ENCODE measurements at places on chromosomes 4 and X. TPM values are rescaled to one million over a fixed set of nuclear protein-coding genes. Genes with fewer than 3 reads are reported as not detected.

DNA sequence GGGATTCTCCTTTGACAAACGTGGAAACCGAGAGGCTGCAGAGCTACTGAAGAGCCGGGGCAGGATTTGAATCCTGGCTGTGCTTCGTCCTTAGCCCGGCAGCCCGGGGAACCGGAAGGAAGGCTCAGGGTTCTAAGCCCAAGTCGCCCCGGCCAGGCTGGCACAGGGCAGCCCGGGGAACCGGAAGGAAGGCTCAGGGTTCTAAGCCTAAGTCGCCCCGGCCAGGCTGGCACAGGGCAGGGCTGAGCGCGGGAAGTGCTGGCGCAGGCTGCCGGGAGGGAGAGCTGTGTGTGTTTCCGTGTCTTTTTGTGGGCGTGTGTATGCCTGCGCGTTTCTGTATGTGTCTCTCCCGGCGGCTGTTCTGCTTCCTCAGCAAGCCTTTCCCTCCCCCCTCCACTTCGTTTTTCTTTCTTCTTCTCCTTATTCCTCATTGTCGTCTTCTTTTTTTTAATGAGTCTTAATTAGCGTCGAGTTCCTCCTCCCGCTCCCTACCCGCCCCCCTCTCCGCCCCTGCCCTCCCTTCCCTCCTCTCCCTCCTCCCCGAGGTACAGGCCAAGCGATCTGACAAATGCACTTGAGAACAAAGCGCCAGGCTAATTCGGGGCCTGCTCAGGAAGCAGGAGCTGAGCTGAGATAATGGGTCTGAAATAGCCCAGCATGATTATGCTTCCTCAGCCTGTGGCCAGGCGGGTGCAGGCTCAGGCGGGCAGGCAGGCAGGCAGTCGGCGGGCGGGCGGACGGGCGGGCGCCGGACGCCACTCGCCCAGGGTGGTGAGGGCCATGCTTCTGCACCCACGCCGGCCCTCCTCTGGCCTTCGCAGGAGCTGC is 65.9 kb downstream of the EFNB1 start:
- peak; percentile 90 for ATAC-seq

VGLL1 gene
- total RNA-seq, result not detected

DNA sequence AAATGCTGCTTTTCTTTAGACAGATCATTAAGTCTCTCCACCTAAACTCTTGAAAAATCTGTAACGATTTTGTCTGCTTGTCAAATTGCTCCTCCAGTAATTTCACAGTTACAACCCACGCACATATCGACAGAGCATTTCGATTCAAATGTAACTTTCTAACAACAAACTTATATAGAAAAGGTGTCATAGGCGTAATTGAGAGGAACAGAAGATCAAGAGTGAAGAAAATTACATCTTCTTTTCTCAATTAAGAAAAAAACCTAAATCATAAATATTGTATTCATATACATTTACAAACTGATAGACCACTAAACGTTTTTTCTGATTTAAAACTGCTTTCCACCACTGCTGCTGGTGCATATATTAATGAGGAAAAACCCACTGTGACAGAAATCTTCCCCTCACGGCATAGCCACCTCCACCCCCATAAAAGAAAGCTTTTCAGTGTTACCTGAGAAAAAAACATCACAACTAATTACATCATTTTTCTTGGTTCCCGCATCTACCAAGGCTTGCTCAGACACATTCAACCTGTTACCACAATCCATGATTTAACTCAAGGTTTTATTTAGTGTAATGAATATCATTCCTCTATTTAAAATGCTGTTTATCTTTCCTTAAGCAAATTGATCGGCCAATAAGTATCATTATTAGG is 1.9 kb downstream of the GPM6A start:
- no peak for ATAC-seq

TASL gene
- not detected for total RNA-seq

PLS3 gene
- total RNA-seq, result 18.9 TPM

DNA sequence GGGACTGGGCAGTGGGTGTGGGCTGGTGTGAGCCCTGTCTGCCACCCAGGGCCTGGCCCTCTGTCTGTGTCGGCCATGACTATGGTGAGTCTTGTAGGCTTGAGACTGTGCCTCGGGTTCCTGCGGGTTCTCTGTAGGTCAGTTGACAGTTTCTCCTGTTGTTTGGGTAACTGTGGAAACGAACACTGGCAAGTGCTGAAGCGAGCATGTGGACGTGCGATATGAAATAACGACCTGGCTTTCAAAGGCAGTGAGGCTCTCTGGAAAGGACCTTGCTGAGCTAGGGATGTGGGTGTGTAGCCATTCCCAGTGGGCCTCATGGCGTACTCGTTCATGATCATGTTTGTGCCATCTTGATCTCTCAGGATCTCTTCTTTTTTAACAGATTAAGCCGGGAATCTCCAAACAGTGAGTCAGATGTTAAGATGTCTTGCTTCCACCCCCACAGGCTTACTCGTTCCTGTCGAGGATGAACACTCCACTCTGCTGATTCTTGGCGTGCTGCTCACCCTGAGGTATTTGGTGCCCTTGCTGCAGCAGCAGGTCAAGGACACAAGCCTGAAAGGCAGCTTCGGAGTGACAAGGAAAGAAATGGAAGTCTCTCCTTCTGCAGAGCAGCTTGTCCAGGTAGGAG is 41.3 kb downstream of the HTT start:
- ATAC-seq, result no peak

DNA sequence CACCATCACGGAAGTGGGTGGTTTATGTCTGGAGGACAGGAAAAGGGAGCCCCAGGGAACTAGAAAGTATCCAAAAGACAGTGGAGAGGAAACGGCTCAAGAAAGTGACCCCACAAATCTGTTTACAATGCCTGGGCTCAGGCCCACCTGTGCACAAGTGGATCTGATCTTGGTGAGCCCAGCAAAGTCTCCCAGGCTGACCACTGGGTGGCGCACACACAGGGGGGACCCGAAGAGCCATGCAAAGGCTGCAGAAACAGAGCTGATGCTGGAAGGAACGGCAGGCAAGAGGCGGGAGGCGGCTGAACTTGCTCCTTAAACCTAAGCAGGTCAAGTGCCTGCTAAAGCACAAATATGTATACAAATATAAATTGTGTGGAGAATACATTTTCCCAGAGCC is 9.6 kb downstream of the HAUS7 start:
- ATAC-seq, result peak; percentile 75

DNA sequence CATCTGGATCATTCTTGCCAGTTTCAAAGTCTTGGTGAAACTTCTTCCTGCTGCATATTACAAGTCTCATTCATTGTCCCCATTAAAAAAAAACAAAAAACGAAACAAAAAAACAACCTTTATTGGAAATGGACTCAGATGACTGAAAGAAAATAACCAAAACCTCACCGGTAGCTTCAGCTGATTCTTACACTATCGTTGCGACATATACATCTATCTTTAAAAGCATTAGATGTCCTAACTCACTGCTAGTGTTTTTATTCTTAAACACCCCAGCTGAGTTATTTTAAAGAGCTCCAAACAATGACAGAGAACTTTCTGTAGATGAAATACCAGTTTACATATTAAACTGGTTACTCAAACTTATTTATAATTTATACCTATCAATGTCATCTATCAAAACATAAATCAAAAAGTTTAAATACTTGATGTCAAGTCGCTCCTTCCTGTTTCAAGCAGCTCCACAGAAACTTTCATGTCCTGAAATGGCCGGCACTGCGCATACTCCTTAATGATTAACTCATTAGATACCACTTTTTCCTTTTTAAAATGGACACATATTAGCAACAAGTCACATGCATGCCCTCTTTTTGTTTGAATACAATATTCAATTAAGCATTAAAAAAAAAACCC is 87.2 kb downstream of the HPRT1 start:
- ATAC-seq, result no peak

CXorf49 gene
- not detected for total RNA-seq

TMSB15C gene
- 12.3 TPM for total RNA-seq

DNA sequence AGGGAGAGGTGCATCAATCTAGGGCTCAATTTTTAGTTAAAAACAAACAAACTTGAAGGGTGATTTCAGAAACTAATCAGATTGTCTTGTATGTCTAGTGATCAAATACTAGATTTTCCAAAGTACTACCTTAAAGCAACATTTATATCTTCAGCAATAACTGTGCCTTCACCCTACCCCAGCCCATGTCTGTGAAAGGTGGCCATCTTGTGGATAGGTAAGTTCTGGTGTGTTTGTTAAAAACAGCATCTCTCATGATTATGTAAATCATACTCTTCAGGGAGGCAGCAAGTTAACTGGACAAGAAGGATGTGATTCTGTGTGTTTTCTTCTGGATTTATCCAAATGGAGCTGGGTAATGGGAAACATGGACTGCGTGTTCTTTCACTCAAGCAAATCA is 81.4 kb upstream of the ACSL1 start:
- no peak for ATAC-seq

DCLK2 gene
- 20.5 TPM for total RNA-seq

CXorf66 gene
- not detected for total RNA-seq
